ENCODE measurements at places on chromosomes 5 and 9.

- DNase-seq: peak; percentile 95
Observed at GRCh38 chr5:68215208-68215897, at the start of gene PIK3R1. PIK3R1 (plus strand) TSS chr5:68215756; CDS start chr5:68226676, 10,920 bp downstream.

- peak; percentile 46 for DNase-seq
Observed at GRCh38 chr5:59036274-59036961, 453.5 kb downstream of the RAB3C start.

DNA sequence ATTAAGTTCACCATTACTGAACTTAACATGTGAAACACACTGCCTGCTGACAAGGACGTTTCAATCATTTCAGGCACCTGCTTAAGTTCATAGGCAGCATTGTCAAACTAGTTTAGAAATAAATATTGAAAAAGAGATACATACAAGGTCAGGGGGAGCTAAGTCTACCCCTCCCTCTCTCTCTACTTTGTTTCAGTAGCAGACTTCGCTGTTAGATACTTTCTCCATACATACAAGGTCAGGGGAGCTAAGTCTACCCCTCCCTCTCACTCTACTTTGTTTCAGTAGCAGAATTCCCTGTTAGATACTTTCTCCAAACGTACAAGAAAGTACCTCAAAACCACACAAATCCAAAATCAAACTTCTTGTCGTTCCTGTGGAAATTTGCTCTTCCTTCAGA, 387.4 kb upstream of the PDE4D start:
- DNase-seq: no peak

- no peak for DNase-seq
Observed at GRCh38 chr5:131406975-131407638, 143.3 kb downstream of the CDC42SE2 start.

GRCh38 chr5:101728933-101729332, 567.2 kb downstream of the SLCO4C1 start:
- DNase-seq: no peak

DNA sequence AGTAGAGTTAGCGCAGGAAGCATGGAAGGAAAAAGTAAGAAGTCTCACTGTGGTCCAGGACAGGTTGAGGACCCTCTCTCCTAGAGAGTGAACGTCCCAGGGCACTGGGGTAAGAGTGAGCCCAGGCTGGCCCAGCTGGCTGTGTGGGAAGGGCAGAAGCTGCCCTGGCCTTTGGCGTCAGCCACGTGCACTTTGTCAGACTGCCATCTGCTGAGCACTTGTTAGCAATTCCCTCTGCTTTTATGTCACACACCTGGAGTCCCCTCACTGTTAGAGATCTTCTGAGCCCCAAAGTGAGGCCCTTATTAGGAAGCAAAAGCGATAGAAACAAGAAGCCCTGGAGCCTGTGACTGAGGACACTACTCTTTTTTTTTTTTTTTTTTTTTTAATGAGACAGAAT, 79.1 kb downstream of the UGCG start:
- no peak for DNase-seq

- no peak for DNase-seq
Observed at GRCh38 chr5:132298298-132299212, 4.4 kb downstream of the SLC22A4 start.

DNA sequence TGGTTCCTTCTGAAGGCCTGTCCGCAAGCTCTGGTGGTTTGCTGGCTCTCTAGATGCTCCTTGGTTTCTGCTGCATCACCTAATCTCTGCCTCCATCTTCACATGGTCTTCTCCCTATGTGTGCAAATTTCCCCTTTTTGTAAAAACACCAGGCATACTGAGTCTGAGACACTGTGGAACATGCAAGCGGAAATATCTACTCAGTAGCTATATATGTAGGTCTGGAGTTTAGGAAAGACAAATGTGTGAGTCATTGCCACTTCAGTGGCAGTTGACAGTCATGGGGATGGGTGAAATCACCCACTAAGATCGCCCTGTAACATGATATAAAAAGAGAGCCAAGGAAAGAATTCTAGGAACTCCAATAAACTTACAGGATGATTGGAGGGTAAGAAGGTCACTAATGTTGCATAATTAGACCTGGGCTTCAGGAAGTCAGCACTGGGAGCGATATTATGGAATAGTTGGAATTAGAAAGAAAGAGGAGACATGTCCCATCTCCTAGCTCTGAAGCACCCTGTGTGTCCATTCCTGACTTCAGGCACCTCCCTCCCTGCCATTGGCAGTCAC, 22.7 kb upstream of the UBLCP1 start:
- DNase-seq: peak; percentile 35

- no peak for DNase-seq
Observed at GRCh38 chr9:108158236-108158995, 668.8 kb upstream of the KLF4 start.

DNA sequence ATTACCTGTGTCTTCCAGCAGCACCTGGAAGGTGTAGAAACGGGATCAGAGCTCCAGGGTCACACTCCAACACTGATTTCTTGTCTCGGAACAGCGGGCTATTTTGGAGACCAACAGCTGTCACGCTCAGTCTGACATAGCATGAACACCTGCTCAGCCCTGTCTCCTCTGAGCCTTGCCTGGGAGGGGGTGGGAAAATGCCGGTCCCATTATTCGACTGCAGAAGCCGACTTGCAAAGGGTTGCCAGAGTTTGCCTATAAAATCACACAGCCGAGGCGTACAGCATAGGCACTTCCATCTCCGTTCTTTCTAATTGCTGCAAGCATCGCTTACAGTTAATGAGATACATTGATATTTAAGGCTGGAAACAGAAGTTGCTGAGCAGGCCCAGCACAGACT, 300.8 kb upstream of the MSX2 start:
- DNase-seq: no peak

All from T-helper 2 cell treated with Interferon-gamma antibody and Interleukin-4, amounts not matched to agents 5 μg/mL and 100 μg/mL, for 36 hours (primary cell).